ENCODE measurements at places on chromosomes 1 and 21.

DNA sequence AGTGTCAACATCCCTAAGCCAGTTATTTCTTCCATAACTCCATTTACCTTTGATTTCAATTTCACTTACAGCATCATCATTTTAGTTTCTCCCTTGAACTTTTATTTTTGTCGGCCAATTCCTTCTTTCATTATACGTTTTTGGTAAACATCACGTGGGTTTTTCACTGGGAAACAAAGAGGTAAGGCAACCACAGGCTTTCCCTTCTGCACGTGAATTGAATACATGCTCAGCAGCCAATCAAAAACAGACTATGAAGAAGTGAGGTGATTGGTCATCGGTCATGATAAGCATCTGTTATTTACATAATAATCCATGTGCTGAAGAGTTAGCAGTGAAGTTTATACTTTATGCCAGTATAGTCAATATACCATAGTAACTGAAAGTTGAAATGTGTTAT lies 98.7 kb downstream of the NCAM2 start:
- peak; percentile 63 for DNase-seq

DNA sequence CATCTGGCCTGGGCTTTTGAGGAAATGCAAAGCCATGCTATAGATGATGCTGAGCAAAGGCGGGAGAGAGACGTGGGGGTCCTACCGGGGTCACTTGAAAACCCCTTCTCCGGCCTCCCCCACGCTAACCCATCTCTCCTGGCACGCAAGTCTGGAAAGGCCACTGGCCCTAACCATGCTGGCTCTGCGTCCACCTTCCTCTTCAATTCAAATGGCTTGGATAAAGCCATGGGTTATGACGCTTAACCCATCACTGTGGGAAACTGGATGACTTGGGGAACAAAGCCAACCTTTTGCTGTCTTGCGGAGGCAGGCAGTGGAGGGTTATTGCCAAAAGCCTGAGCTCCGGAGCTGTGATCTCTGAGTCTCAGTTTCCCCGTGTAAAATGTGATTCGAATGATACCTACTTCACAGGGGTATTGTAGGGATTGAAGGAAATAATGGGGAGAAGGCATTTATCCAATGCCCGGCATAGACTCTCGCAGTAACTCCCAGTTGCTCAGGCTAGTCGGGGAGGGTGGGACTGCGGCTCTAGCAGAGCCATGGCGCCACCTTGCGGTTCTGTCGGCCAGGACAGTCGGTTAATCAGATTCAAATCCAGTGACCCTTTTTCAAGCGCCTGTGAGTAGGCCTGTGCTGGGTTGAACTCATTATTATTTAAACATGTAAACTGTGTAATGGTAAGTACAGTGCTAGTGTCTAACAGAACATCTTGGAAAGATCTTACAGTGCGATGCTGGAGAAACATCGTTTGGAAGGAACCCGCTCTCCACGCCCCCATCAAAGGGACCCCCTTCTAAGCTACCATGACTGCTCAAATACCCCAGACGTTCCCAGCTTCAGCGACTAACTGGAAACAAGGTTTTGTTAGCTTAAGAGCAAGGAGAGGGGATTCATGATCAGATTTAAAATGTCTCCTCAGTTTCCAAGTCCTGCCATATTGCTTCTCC lies 20.3 kb downstream of the NEK2 start:
- DNase-seq, result peak; percentile 79

DNA sequence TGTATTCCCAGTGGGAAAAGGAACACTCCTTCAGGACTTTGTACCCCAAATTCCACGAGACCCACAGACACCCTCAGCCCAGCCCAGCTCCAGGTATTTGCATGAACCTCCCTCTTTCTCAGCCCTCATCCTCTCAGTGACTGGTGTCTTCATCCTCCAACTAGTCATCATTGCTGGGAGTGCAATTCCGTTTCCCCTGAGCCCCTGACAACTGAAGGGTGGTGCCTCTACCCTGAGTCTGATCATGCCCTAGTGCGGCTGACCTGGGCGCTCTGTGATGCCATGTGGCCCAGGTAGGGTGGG lies 3.8 kb upstream of the ZNF692 start:
- DNase-seq, result no peak

DNA sequence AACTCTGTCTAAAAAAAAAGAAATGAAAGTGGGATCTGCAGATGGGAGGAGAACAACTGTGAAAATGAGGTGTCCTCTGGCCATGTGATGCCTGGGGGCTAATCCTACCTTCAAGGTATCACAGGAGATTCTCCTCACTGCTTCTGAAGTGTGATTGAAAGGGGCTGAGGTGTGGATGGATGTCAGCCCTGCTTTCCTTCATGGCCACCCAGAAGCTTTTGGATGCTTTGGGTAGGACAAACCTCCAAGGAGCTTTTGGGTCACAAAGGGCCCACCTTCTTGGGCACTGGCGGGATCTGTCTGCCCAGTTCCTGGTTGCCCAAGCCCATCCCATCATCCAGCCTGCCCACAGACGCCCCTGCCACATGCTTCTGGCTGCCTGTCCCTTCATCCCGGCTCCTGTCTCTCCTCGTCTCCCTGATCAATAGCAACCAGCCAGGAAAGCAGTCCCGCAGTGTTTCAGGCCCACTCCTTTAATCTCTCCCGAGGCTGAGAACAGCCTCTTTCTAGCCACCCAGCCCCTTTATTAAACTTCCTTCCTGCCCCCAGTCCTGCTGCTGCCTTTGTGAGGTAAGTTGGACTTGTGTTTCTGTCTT lies 87.2 kb downstream of the MAN1C1 start:
- DNase-seq, result no peak

DNA sequence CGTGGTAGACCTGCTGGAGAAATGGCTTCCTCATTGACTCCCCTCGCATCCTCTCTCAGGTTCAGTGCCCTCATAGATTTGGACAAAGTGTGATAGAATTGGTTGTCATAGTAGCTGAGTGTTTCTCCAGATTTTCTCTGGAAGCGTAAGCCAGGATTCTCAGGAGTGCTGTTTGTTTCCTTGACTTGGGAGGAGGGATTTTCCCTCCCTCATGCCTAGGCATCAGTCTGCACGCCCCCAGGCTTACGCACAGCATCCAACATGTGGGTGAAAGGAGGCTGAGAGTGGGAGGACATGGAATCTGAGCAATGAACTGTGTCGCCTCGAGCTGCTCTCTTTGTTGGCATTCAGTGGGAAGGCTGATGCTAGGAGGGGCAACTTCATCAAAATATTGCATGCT lies 503.5 kb downstream of the LTN1 start:
- DNase-seq, result peak; percentile 39

DNA sequence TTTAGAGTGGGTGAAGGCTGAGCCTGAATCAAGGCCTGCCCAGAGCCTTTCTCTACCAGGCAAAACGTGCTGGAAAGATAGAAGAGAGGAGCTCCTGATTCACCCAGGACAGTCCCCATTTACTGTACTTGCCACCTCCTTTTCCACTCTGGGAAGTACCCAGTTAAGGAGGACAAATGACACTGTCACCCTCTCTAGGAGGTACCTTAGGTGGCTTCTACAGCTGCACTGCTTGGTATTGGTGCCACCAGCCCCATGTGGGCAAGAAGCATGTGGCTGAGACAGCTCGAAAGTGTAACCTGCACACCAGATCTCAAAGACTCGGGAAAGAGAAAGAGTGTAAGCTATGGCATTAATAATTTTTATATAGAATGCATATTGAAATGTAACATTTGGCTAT lies 42.3 kb downstream of the RUNX1 start:
- no peak for DNase-seq

GRCh38 chr1:145805057-145805456 lies 18.8 kb downstream of the RNF115 start:
- no peak for DNase-seq

DNA sequence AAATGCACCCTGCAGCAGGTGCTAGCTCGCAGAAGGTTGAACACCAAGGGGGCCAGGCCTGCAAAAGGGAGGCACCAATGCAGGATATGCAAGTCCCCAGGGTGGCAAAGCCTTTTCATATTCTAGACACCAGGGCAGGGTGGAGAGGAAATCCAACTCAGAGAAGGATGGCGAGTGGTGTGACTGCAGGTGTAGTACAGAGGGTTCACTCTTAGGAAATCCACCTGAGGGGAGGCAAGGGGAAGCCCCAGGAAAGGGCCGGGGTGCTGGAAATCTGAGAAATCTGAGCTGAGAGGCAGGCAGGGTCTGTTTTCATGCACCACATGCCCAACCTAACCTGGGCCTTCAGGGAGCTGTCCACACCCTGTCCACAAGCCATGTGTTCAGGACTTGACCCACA lies 163.2 kb upstream of the CTTNBP2NL start:
- DNase-seq, result no peak

- peak; percentile 58 for DNase-seq
Measured at GRCh38 chr21:15604413-15604812, 125.4 kb upstream of the USP25 start.

- DNase-seq, result no peak
Measured at GRCh38 chr1:29415156-29415830, 179.0 kb downstream of the PTPRU start.

- DNase-seq, result peak; percentile 76
Measured at GRCh38 chr1:183881387-183882131, 76.6 kb downstream of the RGL1 start.

DNA sequence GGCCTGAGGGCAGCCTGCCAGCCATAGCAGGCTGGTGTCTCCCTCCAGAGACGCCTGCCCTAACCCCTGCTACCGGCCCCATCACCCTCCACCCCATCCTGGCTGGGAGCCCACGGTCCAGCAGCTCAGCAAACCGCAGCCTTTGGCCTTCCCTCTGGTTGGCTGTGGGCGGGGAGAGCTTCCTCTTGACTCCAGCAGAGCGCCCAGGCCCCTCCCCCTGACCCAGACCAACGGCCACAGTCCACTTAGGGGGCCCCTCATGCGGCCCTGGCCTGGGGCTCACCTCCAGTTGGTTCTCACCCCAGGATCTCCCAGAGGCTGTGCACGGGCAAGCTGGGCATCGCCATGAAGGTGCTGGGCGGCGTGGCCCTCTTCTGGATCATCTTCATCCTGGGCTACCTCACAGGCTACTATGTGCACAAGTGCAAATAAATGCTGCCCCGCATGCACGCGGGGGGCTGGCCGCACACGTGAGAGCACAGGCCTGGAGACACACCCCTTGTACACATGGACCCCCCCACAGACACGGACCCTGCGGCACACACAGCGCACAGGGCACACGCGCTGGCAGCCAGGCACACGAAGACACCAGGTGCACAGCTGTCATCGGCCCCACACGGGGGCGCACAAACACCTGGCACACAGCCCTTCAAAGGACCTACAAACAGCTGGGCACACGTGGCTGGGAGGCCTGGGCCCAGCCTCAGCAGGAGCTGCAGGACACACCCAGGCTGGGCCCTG lies 3.1 kb downstream of the SMIM1 start:
- no peak for DNase-seq

- DNase-seq, result no peak
Measured at GRCh38 chr1:15951341-15952153, 24.4 kb downstream of the ZBTB17 start.

DNA sequence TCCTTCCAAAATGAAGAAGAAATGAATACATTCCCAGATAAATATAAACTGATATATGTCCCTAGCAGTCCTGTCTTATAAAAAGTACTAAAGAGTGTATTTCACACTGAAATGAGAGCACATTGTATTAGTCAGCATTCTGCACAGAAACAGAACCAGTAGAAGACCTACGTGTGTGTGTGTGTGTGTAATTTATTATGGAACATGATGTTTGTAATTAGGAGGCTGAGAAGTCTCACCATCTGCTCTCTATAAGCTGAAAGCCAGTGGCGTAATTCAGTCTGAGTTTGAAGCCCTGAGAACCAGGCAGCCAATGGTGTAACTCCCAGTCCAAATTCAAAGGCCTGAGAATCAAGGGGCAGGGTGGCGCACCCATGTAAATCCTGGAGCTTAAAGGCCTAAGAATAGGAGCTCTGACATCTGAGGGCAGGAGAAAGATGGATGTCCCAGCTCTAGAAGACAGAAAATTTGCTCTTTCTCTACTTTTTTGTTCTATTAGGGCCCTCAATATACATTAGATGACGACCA lies 146.5 kb upstream of the LYPLAL1 start:
- DNase-seq, result no peak

DNA sequence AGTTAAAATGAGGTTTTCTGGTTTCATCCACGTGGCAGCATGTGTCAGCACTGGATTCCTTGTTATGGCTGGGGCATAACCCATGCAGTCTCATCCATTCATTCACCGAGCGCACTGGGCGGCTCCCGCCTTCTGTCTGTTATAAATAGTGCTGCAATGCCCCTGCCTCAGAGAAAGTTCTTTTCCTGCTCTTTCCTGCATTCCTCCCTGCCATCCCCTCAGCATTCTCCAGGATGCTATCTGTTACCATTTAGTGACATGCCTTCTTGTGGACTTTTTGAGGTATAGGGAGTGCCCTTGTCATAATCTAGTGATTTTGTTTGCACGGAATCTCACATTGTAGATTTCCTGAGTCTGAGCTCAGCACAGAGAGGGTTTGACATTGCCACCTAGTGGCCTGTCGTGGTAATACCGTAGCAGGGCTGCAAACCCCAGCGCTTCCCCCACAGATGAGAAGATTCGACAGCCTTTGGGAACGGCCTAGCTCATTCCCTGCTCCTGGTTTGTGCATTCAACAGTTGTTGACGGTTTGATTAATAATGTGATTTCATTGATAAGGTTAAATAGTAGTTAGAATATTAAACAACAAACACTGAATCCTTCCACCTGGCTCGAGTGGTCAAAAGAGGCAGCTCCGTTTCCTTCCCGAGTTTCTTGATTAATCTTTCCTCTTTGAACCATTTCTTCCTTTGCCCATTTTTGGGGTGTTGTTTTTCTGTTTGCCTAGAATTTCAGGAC lies 46.3 kb downstream of the UMODL1 start:
- peak; percentile 67 for DNase-seq

- DNase-seq, result no peak
Measured at GRCh38 chr21:27171707-27172106, 204.8 kb upstream of the ADAMTS5 start.

GRCh38 chr1:168096296-168097165 lies 40.2 kb downstream of the GPR161 start:
- DNase-seq, result no peak

Data from putamen (tissue), 1 donor.